Bronchial epithelial cell (primary cell): ENCODE measurements at places on chromosomes 6 and 20.

DNA sequence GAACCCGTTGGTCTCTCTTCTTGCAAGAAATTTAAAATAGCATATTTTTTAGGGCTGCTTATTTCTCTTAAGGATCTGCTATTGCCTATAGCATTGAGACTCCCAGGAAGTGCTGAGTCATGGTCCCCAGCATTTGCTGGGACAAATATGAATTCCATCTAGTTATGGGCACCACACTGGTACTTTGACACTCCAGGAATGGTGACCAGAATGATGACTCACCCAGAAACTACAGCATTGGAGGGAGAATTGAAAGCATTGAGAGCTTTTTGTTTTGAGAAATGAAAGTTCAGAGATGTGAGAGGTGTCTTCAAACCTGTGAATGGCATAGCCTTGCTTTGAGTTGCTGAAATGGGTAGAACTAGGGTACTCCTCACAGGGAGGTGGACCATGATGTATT lies 699.7 kb downstream of the DHX35 start:
- DNase-seq, result peak; percentile 25

- DNase-seq, result no peak
Observed at GRCh38 chr6:24089736-24090135, 36.3 kb upstream of the NRSN1 start.

DNA sequence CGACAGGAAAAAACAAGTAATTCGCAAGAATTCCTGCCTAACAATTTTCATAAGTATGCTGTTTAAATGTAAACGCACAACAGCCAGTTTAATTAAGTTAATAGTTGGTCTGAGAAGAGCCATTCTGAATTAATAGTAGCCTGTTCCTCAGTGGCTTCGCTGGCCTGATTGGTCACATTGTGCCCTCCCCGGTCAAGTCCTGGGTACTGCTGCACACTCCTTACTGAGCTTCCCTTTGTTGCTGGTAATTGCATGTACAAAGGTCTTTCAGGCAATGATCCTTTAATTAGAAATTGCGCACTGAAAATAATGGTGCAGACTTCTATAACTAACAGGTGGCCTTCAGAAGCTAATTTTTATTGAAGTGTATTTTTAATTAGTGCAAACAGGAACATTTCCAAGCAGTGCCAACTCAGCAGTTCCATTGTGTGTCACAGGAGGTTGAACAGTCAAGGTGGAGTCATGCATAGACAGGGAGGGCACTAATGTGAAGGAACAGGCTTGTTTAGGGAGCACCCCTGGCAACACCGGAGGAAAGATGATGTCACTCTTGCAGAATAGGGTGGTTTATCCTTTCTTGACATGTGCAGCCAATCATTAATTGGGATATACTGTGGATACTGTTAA lies 92.6 kb upstream of the SLC22A23 start:
- peak; percentile 93 for DNase-seq

GRCh38 chr6:95530176-95530819 lies 47.0 kb upstream of the MANEA start:
- no peak for DNase-seq

DNA sequence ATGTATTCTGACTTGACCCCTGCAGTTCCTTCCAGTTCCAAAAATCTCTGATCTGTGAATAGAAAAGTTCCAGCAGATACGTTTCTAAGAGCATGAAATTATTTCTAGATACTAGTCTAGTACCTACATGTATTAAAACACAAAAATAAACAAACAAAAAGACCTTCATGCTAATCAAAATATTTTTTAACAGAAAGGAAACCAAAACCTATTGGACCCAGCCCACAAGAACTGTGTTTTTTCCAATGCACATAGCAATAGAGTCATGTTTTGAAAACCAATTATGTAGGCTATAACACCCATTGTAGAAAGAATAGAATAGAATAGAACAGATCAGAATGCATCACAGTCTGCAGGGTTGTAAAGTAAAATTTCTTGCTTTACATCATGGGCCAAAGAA lies 158.6 kb upstream of the TNFAIP3 start:
- no peak for DNase-seq

DNA sequence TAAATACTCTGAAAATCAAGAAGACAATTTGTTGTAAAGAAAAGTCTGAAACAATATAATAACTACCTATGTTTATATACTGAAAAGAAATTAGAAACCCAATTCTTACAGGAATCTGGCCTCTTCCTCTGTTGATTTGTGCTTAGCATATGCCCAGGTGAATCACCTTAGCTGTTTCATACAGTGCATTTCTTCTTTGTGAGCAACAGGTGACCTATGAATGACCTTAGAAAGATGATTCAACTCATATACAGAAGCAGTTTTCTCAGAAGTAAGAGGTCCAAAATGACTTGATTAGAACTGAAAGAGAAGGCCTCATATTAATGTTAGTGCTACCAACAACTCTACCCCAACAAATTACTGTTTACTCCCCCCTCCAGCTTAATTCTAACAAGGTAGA lies 419.5 kb upstream of the ID4 start:
- DNase-seq, result peak; percentile 95

DNA sequence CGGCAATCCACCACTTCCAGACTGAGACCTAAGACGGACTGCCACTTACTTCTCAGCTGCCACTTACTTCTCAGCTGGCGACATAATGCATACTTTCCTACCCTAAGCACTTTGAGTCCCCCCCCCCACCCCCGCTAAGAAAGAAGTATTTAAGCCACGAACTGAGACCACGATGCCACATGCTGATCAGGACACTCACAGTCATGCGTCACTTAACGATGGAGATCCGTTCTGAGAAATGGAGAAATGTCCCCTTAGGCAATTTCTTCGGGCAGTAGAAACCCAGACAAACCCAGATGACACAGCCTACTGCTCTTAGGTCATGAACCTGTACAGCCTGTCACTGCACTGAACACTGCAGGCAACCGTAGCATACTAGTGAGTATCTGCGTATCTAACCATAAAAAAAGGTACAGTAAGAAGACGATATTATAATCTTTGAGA lies 690 bp downstream of the IFNGR1 start:
- peak; percentile 80 for DNase-seq

GRCh38 chr6:169793408-169793807 lies 42.0 kb downstream of the ERMARD start:
- DNase-seq, result no peak

DNA sequence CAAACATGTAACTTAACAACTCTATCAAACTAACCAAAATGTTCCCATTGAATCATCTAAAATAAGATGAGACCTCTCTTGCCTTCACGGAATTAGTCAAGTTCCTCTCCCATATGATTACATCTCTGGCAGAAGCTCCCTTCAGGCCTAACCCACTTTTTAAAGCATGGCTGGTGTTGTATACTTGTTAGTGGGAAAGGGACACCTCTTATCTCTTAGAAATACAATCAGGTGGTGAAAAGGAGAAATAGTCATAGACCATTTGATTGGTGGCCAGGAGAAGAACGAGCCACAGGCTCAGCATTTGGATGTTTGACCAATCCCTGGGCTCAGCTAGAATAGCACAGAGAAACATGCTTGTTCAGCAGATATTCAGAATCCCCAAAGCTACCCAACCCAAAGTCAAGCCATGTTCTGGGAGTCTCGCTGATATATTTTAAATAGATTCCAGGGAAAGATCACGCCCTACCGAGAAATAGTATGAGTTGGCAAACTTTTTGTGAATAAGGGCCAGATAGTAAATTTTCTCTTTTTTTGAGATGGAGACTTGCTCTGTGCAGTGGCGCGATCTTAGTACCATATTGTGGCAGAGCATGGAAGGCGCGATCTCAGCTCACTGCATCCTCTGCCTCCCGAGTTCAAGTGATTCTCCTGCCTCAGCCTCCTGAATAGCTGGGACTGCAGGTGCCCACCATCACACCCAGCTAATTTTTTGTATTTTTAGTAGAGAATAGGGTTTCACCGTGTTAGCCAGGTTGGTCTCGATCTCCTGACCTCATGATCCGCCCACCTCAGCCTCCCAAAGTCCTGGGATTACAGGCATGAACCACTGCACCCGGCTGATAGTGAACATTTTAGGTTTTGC lies 126.3 kb upstream of the MYLIP start:
- no peak for DNase-seq

DNA sequence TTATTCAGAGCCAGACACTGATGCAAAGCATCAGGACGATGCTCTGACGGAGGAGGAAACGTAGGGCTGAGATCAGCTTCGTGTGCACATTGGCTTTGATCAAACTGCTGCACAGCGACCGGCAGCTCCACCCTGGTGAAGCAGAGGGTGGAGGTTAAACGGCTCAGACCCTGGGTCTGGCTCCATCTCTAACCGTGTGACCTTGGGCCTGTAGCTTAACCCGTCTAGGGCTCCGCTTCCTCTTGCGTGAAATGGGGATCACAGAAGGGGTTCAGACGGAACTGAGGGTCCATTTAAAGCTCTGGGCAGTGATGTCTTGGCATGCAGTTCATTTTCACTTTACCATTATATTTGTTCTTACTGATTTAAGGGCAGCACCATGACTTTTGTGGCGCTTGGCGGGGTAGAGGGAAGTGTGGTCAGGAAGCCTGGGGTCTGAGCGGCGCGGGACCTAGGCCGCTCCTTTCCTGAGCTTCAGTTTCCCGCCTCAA lies 644 bp downstream of the RBL1 start:
- DNase-seq, result no peak

GRCh38 chr6:29953001-29953441 lies 10.7 kb downstream of the HLA-A start:
- DNase-seq, result peak; percentile 97
